ENCODE measurements at places on chromosomes 2 and 18.

DNA sequence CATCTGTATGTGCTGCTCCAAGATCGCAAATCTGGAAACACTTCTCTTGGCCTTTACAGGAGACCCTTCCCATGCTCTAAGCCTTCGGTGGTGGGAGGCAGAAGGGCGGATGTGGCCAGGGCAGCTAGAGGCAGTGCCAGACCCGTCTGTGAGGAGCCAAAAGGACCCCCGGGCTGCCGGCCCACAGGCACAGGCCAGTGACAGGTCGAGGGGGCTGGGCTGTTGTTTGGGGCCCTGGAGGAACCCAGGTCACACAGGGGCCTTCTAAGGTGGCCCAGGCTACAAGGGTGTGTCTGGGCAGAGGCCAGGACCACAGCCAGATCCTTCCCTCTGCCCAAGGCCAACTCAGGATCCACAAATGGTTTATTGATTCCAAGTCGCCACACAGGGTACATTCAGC lies 49.4 kb downstream of the SLC66A2 start:
- no peak for DNase-seq

GRCh38 chr18:27202741-27203140 lies 17.6 kb upstream of the CHST9 start:
- DNase-seq, result no peak

- peak; percentile 74 for DNase-seq
Measured at GRCh38 chr18:79519751-79520477, 124.2 kb downstream of the NFATC1 start.

GRCh38 chr2:154455866-154456265 lies 242.6 kb upstream of the KCNJ3 start:
- no peak for DNase-seq

GRCh38 chr18:23227726-23228070 lies 92.4 kb downstream of the CABLES1 start:
- DNase-seq, result no peak

GRCh38 chr2:24439280-24439970 lies 51.6 kb upstream of the NCOA1 start:
- DNase-seq, result no peak

GRCh38 chr18:79434607-79435401 lies 39.1 kb downstream of the NFATC1 start:
- no peak for DNase-seq

DNA sequence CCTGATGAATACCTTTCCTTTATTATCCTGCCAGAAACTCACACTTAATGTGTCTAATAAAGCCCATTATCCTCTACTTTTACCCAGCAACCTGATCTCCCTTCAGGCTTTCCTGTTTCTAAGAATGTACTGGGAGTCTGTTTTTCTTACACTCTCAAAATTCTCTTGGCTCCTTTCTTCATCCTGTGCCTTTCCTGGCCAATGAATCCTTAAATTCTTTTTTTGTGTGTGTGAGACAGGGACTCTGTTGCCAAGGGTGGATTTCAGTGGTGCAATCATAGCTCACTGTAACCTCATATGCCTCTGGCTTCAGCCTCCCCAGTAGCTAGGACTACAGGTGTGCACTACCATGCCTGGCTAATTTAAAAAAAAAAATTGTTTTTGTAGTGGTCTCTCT lies 72.7 kb downstream of the MAP2 start:
- no peak for DNase-seq

DNA sequence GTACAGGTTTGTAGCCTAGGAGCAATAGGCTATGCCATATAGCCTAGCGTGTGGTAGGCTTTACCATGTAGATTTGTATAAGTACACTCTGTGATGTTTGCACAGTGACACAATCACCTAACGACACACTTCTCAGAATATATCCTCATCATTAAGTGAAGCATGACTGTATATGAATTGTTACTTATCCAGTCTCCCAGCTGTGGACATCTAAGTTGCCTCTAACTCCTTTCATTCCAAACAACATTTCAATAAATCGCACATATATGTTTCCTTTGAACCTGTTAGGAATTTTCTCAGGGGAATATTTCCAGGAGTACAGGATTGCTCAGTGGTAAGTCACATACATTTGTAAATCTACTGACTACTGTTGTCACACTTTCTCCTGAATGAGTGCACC lies 90.0 kb downstream of the ARHGAP15 start:
- DNase-seq, result no peak

- no peak for DNase-seq
Measured at GRCh38 chr2:122034777-122035176, 279.3 kb downstream of the TSN start.

DNA sequence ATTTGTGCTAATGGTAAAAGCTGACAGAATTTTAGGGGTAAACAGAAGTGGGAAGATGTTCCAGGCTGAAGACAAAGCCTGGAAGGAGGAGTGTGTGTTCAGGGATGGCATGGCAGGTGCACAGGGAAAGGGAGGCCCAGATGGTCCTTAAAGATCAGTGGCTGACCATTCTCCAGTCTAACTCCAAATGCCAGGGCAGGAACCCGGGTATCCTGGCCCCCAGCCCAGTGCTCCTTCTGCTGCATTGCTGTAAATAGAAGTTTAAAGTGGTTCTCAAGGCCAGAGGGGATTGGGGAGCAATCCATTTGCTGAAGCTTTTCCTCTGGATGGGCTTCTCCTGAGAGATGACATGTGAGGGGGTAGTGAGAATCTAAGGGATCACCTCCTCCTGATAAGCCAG lies 158.6 kb downstream of the CTIF start:
- no peak for DNase-seq

GRCh38 chr2:167132066-167132465 lies 243.8 kb downstream of the XIRP2 start:
- no peak for DNase-seq
